ENCODE measurements at places on chromosomes 5 and 9.

GRCh38 chr5:96565582-96566265, 96.5 kb upstream of the CAST start:
- no peak for DNase-seq

DNA sequence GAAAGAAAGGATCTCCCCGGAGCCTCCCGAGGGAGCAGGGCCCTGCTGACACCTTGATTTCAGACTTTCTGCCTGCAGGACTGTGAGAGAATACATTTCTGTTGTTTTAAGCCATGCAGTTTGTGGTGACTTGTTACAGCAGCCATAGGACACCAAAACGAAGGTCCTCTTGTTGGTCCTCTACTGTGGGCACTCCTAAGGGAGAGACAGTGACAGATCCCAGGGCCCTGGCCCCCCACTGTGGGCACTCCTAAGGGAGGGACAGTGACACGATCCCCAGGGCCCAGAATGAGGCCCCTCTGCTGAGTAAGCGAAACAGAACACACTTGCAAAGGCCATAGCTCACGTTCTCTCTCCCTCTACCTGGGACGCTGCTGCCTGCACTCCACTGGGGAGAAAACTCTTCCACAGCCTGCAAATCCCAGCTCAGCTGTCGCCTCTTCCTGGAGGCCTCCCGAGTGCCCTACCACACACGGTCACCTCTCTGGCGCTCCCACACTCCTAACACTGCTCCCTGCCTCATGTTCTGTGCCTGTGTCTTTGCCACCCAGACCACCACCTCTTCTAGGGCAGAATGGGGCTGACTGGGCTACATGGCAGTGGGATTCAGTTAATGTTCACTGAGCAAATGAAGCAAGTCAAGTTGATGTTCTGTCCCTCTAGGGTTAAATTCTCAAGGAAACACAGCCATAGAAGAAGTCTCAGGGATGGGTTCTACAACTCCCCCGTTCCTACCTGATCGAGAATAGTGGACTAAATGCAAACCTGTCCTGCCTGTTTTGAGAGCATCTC, 23.8 kb downstream of the ANKS6 start:
- DNase-seq = no peak

DNA sequence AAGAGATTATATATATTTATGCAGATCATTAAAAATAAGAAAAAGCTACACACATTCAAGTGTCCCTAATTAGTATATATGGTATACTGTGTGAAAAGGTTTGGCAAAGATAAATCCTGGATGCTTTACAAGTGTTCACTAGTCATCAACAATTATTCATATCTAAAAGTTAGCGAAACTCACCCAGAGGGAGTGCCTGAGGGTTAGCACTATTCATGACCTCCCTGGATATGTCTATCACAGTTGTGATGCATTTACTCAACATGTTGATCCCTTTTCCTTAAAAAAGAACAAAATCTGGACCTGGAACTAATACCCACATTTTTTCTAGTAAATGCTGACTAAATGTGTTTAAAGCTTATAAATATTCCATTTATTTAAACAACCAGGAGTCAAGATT, 273.0 kb upstream of the SMC2 start:
- DNase-seq = no peak

DNA sequence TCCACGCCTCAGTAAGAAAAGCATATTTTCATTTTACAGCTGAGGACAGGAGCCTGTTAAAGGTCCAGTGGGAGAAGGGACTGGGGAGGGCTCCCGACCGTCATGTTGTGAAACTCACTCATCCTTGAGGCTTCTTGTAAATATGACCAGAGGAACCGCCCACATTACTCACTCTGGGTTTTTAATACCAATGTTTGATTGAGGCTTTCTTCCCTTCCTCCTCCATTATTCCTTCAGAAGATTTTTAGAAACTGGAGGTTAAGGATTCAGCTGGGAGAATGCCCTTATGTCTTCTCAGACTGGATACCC, 61.4 kb upstream of the GLRX start:
- DNase-seq = peak; percentile 42

DNA sequence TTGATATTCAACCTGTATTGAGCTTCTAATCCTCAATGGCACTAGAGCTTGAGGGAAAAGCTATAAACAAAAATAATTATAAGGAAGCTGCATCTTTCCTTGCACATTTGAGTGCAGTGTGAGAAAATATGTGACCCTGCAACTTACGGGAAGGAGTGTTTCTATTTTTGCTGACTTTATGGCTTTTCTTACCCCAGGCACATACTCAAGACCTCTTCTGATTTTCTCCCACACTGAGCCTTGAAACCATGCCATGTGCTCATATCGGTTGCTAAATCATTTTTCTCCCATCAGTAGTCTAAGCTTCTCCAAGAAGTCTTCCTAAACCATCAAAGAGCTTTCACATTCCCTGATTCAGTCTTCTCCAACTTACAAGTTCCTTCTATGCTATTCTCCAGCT, 91.5 kb downstream of the CDH6 start:
- no peak for DNase-seq

- no peak for DNase-seq
Observed at GRCh38 chr5:143010351-143010750, 240.2 kb downstream of the ARHGAP26 start.

- DNase-seq = no peak
Observed at GRCh38 chr9:34252016-34252415, 73.2 kb downstream of the UBAP1 start.

DNA sequence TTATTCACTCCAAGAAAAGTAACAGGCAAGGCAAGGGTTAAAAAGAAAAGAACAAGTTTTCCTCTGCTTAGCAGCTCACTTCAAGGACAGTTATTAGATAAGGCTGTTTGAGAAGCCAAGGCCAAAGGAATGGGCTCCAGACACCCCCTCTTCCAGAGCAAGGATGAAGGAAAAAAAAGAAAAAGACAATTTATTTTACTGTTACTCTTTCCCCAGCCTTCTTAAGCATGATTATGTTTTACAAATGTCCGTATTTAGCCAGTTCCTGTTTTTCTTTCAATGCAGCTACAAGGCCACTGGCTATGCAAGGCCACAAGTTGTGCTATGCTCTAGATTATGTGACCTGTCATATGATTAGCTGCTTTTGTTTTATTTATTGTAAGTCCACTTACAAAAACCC, 106.5 kb upstream of the SIMC1 start:
- no peak for DNase-seq

GRCh38 chr9:81363916-81364480, 325.3 kb downstream of the TLE1 start:
- no peak for DNase-seq

GRCh38 chr5:179797741-179798140, 4.0 kb downstream of the LTC4S start:
- DNase-seq = no peak
